Epithelial cell of alveolus of lung (primary cell): ENCODE measurements at places on chromosomes 1 and 21. TPM values are rescaled to one million over a fixed set of nuclear protein-coding genes. Genes with fewer than 3 reads are reported as not detected.

Gene ZNF326
- total RNA-seq: 4.8 and 7.2 TPM in 2 replicates

Gene GBP4
- 1.0 TPM in 1 of 2 replicates, not detected in the other for total RNA-seq

Gene ZNF648
- not detected in 2 replicates for total RNA-seq

Gene RXRG
- total RNA-seq: under 0.01 TPM in 1 of 2 replicates, not detected in the other
